NCI-H1105 treated with DMSO at 0.1 percent for 48 hours (cell line): ENCODE measurements at places on chromosomes 11 and 22.

GRCh38 chr11:64128255-64129006, 37.5 kb downstream of the MACROD1 start:
- no peak for DNase-seq

DNA sequence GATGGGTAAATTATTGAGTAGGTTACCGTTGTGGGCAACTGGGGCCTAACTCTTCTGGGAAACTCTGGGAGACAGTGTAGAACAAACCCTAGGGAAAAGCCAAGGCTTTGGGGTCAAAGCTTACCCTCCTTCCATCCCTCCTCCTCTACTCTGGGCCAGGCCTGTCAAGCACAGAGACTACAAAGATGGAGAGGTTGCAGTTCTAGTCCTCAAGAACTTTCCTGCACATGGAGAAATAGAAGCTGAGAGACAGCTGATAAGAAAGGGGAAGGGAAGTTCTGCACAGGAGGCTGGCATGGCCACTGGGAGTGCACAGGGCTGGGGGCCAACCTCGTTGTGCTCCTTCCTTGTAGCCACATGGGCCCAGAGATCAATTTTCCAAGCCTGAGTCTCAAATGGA, 67.2 kb upstream of the ALX4 start:
- DNase-seq = no peak

GRCh38 chr22:29979777-29980321, 96.9 kb downstream of the MTMR3 start:
- peak; percentile 44 for DNase-seq

DNA sequence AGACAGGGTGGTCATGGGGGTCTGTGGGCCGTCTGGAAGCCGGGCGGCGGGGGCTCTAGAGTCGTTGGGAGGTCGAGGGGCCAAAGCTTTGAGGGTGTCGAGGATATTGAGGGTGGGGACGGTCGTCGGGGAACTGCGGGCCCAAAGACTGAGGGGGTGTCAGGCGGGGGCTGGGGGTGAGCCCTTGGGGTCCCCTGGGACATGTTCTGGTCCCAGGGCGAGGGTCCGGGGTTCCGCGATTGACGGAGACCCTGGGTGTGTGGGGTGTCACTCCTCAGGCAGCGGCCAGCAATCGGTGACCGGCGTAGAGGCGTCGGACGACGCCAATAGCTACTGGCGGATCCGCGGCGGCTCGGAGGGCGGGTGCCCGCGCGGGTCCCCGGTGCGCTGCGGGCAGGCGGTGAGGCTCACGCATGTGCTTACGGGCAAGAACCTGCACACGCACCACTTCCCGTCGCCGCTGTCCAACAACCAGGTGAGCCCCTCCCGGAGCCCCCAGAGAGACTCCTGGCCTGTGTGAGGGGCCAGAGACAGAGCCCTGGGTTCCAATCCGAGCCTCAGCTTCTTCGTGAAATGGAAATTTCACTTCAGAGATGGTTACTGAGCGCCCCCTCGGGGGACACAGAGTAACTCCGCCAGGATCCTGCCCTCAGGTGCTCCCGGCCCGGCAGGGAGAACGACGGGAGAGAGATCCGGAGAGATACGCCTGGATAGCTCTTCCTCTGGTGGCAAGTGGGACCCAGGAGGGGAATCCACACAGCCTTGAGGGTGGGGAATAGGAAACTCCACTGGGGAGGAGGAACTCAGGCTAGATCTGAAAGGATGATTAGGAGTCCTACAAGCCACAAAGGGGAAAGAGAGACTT, 714 bp downstream of the SDF2L1 start:
- DNase-seq = peak; percentile 61

- DNase-seq = no peak
These were observed 4.2 kb downstream of the BRD1 start for GRCh38 chr22:49823289-49824045.

GRCh38 chr11:86180851-86181250, 63.7 kb upstream of the EED start:
- no peak for DNase-seq

DNA sequence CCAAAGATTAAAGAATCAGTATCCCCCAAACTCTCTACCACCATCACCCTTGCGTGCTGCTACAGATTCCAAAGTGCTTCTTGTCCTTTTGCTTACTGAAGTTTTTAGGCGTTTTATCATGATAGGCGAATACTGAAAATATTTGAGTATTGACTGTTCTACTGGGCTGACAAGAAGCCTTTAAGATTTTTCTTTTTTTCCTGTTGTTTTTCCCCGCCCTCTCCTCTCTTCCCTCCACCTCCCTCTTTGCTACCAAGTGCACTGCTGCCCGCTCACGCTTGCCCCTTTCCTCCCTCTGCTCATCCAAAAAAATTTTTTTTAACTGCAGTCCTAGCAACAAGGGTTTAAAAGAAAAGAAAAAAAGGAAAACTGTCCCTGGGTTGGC, 679 bp downstream of the SPCS2 start:
- DNase-seq = no peak

- DNase-seq = no peak
These were observed 256.5 kb upstream of the CADM1 start for GRCh38 chr11:115760461-115761320.

- DNase-seq = no peak
These were observed 102.0 kb upstream of the HSD17B12 start for GRCh38 chr11:43578346-43579170.

GRCh38 chr22:29060251-29060869, 1.3 kb downstream of the C22orf31 start:
- DNase-seq = no peak

DNA sequence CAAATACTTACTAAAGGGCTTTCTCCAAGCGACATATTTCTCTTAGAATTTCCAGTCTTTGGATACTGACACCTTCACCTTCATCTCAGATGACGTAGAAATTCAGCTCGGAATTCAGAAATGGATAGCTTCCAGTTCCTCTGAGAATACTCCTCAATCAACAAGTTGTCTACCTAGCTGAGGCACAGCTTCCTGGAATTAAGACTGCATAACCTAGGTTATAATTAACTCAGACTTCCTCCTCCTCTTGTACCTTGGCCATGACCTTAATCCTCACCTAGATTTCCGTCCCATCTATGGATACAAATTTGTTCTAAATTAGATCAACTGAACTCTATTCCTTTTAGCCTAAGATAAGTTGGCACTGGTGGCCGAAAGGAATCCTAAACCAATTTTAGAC, 17.4 kb downstream of the ATP5MG start:
- DNase-seq = no peak

DNA sequence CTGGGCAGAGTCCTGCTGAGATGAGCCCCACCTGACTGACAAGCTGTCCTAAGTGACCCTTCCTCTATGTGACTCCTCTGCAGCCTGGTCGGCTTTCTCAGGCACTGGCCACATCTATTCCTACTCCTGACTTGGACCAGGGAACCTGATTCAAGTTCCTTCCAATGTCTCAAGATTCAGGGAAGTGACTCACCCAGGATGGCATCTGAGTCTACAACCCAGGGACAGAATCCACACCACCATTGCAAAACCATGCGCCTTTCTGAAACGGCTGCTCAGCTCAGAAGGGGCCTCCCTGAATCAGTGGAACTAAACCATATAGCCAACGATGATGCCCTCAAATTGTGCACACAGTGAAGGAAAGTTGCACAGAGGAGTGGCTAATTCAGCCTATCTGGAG, 63.9 kb upstream of the CSNK2A3 start:
- DNase-seq = no peak

DNA sequence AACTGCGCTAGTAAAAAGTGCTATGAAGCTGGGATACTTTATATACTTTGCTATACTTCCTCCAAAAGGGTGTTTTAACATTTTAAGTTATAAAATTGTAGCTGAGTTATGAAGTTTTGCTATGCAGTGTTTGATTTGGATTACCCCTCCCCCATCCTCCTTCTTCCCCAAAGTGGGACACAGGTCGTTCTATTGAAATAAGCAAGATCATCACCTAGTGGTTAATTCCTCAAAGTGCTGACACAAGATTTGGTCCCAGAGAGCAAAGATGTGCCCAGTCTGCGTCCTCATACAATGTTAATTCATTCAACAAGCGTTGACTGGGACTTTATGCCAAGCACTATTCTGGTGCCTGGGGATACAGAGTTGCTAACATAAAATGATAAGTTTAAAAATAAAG, 78.5 kb downstream of the SPON1 start:
- no peak for DNase-seq

DNA sequence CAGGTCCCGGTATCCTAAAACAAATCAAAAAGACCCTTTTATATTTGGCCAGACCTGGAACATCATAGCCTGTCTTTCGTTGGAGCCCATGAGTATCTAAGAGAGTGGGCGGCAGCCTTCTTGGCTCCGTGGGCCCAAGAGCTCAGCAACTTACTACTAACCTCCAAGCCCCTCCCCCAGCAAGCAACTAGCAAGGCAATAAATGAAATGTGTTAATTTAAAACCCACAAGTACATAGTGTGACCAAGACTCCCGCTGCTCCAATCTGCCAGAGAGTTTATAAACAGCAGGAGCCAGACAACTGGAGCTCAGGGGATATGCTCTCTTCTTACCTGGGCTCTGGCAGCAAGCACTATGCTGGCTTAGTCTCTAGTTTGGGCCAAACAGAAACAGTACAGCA, 40.8 kb upstream of the CYP2D6 start:
- no peak for DNase-seq

DNA sequence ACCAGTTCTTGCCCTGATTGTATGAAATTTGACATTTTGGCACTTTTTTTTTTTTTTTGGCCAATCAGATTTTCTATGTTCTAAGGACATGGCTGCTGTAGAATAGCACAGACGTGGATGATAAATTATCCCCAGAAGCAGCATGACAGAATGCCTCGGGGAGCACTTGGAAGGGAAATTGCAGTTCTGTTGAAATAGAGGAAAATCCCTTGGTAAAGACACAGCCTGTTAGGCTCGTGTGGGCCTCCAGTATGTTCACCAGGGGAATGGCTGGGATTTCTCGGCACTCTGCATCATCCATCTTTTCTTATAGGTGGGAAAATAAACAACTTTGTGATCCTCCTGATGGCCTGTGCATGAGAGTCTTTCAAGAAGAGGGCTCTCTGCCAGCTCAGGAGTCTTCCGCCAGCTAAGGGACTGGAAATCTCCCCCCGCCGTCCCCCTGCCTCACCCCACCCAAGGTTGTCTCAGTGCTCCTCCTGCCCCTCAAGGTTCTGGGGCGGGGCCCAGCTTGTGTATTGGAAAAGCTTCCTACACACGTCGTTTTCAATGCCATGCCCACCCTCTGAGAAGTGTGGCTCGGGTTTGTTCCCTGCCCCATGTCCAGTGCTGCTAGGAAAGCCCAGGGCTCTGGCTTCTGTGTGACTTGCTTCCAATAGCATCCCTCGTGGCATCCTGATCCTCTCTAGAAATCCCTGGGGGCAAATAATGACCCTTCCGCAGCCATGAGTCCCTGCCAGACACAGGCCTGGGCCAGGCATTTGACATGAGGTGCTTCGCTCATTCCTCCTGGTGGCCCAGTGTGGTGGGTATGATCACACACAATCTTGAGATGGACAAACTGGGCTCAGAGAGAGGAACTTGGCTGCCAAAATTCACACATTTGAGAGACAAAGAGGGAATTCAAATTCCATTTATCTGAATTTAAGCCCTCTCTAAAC, 70.6 kb upstream of the ATXN10 start:
- DNase-seq = no peak

GRCh38 chr11:45801723-45802315, 3.1 kb upstream of the SLC35C1 start:
- DNase-seq = no peak

GRCh38 chr11:2302306-2302895, 588 bp downstream of the TSPAN32 start:
- DNase-seq = no peak

GRCh38 chr22:24807284-24807950, 1.4 kb downstream of the SGSM1 start:
- no peak for DNase-seq

GRCh38 chr11:118071416-118072030, 5.4 kb upstream of the TMPRSS4 start:
- DNase-seq = no peak

DNA sequence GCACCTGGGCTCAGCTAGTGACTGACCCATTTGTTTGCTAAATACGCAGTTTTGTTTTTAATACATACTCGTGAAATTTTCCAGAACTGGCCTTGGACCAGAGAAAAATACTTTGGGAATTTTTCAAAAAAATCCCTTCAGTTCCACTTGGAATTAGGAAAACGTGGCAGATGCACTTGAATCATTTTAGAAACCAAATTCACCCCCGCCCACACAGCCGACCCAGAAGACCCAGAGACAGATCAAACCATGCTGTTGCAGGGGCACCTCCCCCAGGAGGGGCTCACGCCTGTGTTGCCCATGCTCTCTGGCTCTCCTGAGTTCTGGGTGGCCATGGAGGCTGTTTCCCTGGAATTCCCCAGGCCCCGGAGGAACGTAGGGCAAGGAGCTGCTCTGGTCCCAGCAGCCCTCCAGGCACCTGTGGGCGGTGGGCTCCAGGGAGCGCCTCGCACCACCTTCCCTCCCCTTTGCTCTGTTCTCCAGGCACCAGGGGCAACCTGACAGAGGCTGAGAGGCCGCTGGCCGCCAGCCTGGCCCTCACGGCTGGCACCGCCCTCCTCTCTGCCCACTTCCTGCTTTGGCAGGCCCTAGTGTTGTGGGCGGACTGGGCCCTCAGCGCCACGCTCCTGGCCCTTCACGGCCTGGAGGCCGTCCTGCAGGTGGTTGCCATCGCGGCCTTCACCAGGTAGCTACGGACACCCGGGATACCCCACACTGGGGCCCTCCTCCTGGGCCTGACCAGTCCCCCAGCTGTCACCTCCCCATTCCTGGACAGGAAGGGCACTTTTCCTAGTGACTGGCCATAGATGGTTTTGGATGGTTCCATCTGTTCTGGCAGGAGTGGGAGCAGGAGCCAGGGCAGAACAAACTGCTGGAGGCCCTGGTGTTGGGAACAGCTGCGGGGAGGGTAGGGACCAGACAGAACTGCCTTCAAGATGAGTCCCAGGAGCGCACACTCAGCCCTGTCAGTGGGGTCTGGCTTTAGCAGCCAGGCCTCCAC, 3.3 kb upstream of the EPS8L2 start:
- DNase-seq = no peak

DNA sequence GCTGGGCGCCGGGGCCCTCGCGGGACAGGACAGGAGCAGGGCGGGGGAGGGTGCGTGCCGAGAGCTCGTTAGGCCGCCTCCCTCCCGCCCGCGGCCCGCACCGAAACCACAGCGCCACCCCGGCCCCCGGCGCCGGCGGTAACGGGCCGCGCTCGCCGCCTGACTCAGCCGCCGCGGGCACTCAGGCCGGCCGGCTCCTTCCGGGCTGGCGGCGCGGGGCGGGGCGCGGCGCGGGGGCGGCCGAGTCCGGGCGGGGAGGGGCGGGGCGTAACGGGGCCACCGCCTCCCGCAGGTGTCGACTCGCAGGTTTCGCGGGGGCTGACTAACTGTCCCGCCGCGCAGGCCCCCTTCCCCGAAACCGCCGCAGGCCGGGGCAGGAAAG, at the start of gene AP5B1:
Gene AP5B1, minus strand, starts transcription at position 207 of the 382 bp plus-strand sequence. CDS start 385 bp downstream, outside the sequence.
- DNase-seq = peak; percentile 37
